ENCODE measurements at places on chromosomes 7 and 10.

DNA sequence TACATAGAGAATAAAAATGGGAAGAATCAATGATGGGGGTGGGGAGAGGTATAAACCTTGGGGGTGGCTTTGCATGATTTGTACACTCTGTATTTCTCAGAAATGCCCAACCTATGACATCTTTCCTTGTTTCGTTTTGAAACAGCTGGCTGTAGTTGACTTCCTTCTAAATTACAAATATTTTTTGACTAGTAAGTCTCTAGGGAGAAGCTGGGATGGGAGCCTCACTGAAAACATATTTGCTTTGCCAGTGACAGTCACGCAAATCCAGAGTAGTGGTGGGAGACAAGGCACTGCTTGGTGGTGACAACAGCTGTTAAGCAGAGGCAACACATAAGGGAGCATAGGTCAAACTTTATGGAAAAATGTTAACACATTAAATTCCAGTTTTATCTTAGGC, 440.5 kb downstream of the SEMA3D start:
- no peak for DNase-seq

DNA sequence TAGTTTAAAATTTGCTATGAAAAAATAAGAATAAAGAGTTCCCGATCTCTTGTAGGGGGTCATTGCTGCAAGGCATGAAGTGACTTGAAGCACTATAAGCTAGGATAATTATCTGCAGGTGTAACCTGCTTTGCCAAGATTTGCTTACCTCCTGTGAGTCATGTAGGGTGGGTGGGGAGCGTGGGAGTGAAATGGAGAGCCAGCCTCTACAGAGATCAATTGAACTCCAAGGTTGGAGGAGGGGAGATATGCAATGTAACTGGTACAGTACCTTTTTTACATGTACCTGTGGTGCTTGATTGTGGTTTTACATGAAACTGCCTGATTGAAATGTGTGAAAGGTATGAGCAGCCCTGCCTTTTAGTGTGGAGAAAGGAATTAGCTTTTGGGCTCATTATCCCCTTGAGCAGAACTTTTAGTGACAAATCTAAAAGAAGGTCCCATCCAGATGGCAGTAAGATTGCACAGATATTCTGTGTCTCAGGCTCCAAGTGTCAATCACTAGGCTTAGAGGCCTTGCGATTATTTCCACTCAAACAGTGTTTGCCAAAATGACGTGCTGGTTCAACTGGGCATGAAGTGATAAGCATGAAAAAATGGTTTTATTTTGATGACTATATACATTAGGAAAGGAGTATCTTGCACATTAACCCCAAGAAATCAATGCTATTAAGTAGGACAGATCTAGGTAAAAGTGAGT, 138.6 kb upstream of the GRB10 start:
- peak; percentile 87 for DNase-seq

GRCh38 chr7:103564416-103564815, 118.4 kb upstream of the SLC26A5 start:
- DNase-seq: no peak

DNA sequence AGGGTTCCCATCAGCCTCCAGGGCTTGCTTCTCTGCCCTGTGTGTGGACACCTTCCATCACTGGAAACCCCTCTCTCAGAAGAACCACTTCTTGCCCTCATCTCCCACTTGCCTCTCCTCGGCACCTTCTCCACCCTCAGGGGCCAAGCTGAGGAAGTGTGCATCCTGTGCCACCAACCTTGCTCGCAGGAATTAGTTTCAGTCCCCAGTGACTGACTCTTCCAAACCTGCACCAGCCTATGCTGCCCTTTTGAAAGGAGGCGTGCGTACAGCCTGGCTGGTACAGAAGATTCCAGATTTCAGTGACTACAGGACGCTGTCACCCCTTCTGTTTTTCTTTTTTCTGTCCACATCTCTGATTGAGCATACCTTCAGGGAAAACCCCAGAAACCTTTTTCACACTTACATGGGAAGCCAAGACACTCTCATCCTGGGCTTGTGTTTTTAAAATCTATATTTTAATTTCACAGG, 67.1 kb downstream of the IKZF1 start:
- no peak for DNase-seq

DNA sequence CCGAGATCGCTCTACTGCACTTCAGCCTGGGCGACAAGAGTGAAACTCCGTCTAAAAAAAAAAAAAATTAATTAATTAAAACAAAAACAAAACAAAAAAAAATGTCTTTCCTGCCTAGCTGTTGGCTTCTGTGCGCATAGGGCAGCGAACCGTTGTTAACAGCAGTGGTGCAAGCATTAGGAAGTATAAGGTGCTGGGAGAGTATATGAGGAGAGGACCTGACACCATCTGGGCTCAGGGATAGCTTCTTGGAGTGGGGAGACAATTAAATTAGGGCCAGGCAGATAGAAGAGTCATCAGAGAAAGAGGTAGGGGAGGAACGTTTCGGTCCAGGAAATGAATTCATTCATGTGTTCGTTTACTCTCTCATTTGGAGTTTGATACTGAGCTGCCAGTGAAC, 46.2 kb upstream of the EZH2 start:
- DNase-seq: no peak

DNA sequence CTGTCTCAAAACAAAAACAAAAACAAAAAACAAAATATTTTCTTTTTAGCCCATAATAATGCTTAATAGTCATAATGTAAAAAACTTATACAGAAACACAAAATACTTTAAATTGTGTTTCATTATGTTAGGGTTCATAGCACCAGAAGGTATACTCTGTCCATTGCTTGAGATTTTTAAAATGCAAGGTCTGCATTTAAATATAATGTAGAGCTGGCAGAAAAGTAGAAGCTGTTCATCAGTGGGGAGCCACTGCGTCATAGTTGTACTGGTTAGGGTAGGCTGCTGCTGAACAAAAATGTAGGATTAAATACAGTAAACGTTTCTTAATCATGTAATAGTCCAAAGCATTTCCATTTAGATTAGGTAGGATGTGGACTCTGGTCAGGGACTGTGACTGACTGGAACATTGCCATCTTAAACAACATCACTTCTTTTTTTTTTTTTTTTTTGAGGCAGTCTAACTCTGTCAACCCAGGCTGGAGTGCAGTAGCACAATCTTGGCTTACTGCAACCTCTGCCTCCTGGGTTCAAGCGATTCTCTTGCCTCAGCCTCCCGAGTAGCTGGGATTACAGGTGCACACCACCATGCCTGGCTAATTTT, 85.2 kb downstream of the ANKIB1 start:
- no peak for DNase-seq

- no peak for DNase-seq
Observed at GRCh38 chr7:100492738-100493475, 9.2 kb downstream of the NYAP1 start.

- no peak for DNase-seq
Observed at GRCh38 chr7:131327049-131327625, 539 bp upstream of the MKLN1 start.

DNA sequence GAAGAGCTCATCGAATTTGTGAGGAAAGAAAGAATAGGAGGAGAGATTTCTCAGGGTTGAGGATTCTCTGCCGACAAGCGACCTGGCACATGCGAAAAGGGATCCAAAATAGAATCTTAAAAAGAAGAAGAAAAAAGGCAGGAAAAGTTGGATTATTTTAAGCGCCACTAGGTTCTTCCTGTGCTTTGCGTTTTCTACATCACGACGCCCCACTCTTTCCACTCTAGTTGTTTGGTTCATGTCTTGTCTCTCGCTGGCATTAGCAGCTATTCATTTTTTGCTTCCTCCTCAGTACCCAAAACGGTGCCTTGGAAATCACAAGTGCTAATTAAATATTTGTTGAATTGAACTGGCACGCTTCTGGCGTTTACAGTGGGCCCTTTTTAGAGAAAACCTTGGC, 674 bp upstream of the FRA10AC1 start:
- no peak for DNase-seq

DNA sequence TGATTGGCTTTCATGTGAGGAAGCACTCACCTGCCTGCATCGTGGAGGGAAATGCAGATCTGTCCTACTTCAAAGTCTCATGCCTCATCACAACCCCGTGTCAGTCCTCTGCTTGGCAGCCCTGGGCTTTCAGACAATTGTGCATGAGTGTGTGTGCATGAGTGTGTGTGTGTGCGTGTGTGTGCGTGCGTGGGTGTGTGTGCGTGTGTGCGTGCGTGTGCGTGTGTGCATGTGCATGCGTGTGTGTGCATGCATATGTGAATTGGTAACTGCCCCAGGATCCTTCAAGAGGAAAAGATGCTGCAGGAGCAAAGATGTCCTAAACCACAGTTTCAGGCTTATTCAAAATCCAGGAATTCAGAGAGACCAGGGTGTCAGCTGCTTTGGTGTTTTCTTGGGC, 71.3 kb downstream of the LANCL2 start:
- no peak for DNase-seq

GRCh38 chr7:27587429-27587828, 75.3 kb downstream of the HIBADH start:
- no peak for DNase-seq

DNA sequence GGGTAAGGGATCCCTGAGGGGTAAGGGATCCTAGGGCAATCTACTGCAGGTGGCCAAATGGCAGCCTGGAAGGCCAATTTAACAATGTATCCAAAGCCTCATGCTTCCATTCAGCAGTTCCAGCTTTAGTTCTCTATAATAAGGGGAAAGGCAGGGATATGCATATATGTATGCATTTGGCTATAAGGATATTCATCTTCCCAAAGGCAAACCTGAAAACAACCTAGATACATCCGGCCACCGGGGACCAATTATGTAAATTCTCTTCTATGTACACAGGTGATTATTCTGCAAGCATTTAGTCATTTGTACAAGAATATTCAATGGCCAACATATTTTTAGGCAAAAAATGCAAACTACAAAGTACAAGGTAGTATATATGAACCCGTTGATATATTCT, 26.7 kb downstream of the PSAP start:
- DNase-seq: no peak

- DNase-seq: no peak
Observed at GRCh38 chr10:24722131-24722675, 1.5 kb downstream of the ARHGAP21 start.

DNA sequence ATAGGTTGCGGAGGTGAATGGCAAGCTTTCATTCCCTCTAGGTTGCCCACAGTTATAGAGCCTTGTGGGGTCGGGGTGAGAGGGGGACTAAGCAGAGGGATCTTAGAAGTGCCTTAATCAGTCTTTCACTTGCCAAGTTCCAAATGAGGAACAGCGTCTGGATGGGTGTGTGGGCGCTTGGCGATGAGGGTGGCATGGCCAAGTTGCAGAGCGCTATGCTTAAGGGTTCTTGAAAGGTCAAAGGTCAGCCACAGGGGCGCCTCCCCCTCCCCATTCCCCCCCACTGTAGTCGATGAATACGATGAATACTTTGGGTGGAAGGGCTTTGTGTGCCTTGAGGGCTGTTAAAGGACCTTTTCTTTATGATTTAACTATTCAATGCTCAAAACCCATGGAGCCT, 185.0 kb downstream of the TCF7L2 start:
- DNase-seq: no peak

DNA sequence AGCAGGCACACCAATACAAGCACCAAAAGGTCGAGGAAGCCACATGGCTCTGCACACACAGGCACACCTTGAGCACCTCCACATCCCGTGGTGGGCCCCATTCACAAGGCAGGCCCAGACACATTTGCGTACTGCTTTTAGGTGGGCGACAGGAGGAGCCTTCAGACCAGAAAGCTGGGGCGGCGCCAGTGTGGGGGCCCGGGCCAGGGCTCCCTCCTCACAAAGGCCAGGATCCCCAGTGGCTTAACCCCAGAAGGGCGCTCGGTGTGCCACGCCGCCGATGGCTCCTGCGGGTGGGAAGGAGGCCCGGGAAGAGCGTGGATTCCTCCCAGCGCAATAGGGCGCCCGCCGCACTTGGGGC, 2.8 kb upstream of the SMARCD3 start:
- no peak for DNase-seq

DNA sequence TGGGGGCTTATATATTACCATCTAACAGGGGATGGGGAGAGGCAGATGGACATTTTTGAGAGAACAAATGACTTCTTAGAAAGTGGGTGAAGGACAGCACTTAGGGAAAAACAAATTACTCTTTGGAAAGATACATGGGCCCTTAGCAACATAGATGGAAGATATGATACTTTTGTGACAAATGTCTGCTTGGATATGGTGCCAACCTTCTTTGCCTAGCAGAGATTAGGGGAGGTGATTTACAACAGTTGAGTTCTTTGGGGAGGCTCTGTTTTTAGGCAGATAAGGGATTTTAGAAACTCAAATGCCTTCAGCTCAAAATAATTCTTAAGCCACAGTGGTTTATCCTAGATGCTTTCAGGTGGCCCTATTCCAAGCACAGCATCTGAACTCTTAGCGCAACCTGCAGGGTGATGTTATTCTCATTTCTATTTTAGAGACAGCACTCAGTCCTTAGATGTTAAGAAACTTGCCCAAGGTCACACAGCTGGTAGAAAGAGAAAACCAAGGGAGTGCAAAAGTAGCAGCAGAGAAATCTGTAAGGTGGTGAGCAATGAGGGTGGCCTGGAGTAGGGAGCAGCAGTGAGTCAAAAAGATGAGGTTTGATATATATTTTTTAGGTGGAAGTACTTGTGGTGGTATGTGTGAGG, 75.1 kb upstream of the KMT2E start:
- no peak for DNase-seq

- DNase-seq: no peak
Observed at GRCh38 chr10:4473977-4474376, 352.0 kb upstream of the AKR1E2 start.

GRCh38 chr10:59627366-59628018, 82.2 kb downstream of the SLC16A9 start:
- no peak for DNase-seq

DNA sequence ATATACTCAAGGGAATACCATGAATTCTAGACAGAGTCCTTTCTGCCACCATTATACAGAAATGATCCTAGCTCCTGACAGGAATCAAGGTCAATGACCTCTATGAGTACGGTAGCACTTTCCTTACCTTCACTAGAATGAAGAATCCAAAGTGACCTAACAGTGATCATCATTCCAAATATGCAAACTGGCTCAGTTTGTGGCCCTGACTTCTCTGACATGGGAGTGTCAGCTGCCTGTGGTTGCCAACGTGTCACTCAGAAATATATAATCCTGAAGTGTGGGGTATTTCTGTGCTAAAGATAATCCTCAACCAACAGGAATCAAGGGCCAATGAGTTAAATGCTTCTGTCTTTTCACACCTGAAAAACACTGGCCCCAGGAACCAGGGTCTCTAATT, 45.7 kb downstream of the COPG2 start:
- no peak for DNase-seq

DNA sequence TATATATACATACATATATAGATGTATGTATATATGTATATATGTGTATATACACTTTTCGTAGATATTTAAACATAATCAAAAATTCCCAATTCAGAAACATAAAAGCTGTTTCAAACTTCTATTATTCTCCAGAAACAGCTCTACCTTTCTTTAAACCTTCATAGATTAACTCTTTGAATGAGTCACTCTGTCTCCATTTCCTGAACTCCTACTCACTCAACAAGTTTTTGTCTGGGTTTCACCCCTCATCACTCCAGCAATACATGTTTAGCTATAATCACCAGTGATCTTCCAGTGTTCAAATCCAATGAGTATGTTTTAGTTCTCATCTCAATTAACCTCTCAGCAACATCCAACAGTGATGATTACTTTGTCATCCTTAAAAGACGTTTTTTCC, 9.6 kb downstream of the DGKB start:
- DNase-seq: no peak
